ENCODE measurements at places on chromosomes 3 and 15.

GRCh38 chr3:127652246-127652995, 20.3 kb upstream of the ABTB1 start:
- DNase-seq = peak; percentile 45

DNA sequence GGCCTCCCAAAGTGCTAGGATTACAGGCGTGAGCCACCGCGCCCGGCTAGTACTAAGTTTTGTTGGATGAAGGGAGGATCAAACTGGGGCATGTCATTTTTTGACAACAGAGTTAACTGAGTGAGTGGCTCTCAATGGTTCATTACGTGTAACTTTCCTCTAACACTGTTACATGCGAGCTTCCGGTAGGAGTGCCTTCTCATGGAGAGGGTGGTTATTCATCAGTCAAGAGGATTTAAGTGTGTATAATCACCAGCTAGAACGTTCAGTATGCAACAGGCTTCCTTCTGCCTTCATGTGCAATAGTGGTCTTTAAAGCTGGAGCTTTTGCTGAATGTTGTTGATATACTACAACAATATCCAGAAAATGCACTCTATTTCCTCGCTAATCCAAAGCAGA, 19.1 kb upstream of the GOLGA8A start:
- DNase-seq = no peak

DNA sequence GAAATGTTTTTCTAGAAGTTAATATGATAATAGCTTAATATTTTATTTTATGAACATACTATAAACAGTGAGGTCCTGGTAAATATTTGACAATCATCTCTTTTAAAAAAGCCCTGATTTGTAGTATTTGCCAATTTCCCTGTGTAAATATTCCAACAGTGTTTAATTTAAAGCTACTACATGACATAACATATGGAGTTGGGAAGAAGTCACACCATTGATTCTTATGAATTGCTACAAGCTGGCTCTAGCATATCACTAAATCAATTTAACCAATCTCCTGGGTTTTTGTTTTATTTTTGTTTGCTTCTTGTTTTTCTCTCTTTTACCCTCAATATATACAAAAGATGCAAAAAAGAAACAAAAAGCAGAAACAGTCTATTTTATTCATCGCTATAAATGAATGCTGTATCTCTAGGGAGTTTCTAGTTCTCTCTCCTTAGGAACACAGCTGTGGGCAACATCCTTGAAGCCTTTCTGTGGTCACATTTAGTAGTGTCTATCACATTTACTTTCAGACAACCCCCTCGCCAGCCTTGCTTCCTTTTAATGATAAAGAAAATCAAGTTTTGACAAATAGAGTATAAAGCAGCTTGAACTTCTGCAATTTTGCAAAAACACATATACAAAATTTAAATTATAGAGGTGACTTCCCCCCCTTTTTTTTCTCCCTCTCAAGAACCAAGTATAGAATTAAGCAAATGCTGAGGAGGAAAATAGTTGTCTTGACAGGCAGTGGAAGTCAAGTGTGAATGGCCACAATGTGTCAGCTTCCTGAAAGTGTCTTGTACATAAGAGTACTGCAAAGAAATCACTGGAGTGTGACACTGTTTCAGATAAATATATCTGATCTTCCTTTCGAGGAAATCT, 21.4 kb downstream of the CCR1 start:
- no peak for DNase-seq

GRCh38 chr3:134291319-134292254, 40.9 kb upstream of the RYK start:
- DNase-seq = peak; percentile 90

- DNase-seq = peak; percentile 32
Measured at GRCh38 chr3:190041333-190042041, 79.2 kb downstream of the P3H2 start.
